Muscle of leg (tissue), 16 donors: ENCODE measurements at places on chromosomes 11 and 22. TPM values are rescaled to one million over a fixed set of nuclear protein-coding genes. Genes with fewer than 3 reads are reported as not detected.

MS4A6E gene
- not detected for total RNA-seq

ZNRF3 gene
- total RNA-seq = 5.5 TPM

DERL3 gene
- total RNA-seq = 0.62 TPM

SELENOH gene
- 113 TPM for total RNA-seq

MYO18B gene
- 80.6 TPM for total RNA-seq

BRSK2 gene
- 0.44 TPM for total RNA-seq

PTPN5 gene
- total RNA-seq = 0.18 TPM

ATF4 gene
- 307 TPM for total RNA-seq

MRGPRF gene
- total RNA-seq = 10.2 TPM

SCGB2A2 gene
- not detected for total RNA-seq

OR52I1 gene
- total RNA-seq = not detected

CDKN1C gene
- 198 TPM for total RNA-seq

GPR83 gene
- 0.09 TPM for total RNA-seq

BBS1 gene
- 18.8 TPM for total RNA-seq

KCNK4 gene
- 0.13 TPM for total RNA-seq

RCOR2 gene
- total RNA-seq = 11.0 TPM

SLC25A1 gene
- 18.0 TPM for total RNA-seq

TREH gene
- total RNA-seq = under 0.01 TPM

CALCA gene
- not detected for total RNA-seq

OR8K1 gene
- total RNA-seq = not detected

OR52N5 gene
- not detected for total RNA-seq

MS4A4A gene
- 10.3 TPM for total RNA-seq

PRG3 gene
- total RNA-seq = 0.22 TPM

APOBEC3B gene
- total RNA-seq = 1.7 TPM

MEI1 gene
- total RNA-seq = 0.62 TPM

CBLIF gene
- total RNA-seq = not detected

OR52E4 gene
- not detected for total RNA-seq

MCHR1 gene
- total RNA-seq = 0.27 TPM

CSKMT gene
- total RNA-seq = 7.6 TPM

NAALADL1 gene
- total RNA-seq = 13.6 TPM

NRXN2 gene
- total RNA-seq = 11.8 TPM

MRGPRX3 gene
- not detected for total RNA-seq

OR2D2 gene
- total RNA-seq = not detected

TPH1 gene
- total RNA-seq = 0.13 TPM

SGSM1 gene
- 0.13 TPM for total RNA-seq

TRIM66 gene
- 3.8 TPM for total RNA-seq

MYRF gene
- 0.49 TPM for total RNA-seq

QSER1 gene
- total RNA-seq = 29.6 TPM

TRPM5 gene
- under 0.01 TPM for total RNA-seq

APOBEC3F gene
- 2.7 TPM for total RNA-seq

LAMTOR1 gene
- total RNA-seq = 53.4 TPM

MUC2 gene
- total RNA-seq = not detected

FAM181B gene
- 0.27 TPM for total RNA-seq

MUC5AC gene
- not detected for total RNA-seq

PTPMT1 gene
- 36.1 TPM for total RNA-seq

OR4A16 gene
- total RNA-seq = not detected

CTSF gene
- 29.0 TPM for total RNA-seq

TCN2 gene
- total RNA-seq = 7.4 TPM

ACTN3 gene
- 81.6 TPM for total RNA-seq

GLB1L3 gene
- not detected for total RNA-seq

BTG4 gene
- total RNA-seq = not detected

TAF1D gene
- total RNA-seq = 104 TPM

GTSE1 gene
- total RNA-seq = 4.4 TPM

ACCSL gene
- 0.04 TPM for total RNA-seq

ZNRD2 gene
- total RNA-seq = 24.4 TPM
